Activated T-cell treated with anti-CD3 and anti-CD28 coated beads, Interleukin-2, amount 50 U/mL, for 72 hours (primary cell): ENCODE measurements at places on chromosomes 1 and 21. TPM values are rescaled to one million over a fixed set of nuclear protein-coding genes. Genes with fewer than 3 reads are reported as not detected.

DNA sequence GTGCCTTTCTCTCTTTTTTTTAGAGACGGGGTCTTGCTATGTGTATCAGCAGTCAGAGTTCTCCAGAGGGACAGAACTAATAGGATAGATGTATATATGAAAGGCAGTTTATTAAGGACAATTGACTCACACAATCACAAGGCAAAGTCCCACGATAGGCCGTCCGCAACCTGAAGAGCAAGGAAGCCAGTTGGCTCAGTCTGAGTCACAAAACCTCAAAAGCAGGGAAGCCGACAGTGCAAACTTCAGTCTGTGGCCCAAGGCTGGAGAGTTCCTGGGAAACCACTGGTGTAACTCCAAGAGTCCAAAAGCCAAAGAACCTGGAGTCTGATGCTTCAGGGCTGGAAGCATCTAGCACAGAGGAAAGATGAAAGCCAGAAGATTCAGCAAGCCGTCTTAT is 16.3 kb upstream of the H3-3A start:
- no peak for DNase-seq

- no peak for DNase-seq
These were observed 9.4 kb downstream of the VPS45 start for GRCh38 chr1:150076985-150077384.

- DNase-seq: no peak
These were observed 22.4 kb downstream of the PROX1 start for GRCh38 chr1:214010197-214010573.

- DNase-seq: peak; percentile 64
These were observed 89.0 kb upstream of the PPM1J start for GRCh38 chr1:112803906-112804762.

DNA sequence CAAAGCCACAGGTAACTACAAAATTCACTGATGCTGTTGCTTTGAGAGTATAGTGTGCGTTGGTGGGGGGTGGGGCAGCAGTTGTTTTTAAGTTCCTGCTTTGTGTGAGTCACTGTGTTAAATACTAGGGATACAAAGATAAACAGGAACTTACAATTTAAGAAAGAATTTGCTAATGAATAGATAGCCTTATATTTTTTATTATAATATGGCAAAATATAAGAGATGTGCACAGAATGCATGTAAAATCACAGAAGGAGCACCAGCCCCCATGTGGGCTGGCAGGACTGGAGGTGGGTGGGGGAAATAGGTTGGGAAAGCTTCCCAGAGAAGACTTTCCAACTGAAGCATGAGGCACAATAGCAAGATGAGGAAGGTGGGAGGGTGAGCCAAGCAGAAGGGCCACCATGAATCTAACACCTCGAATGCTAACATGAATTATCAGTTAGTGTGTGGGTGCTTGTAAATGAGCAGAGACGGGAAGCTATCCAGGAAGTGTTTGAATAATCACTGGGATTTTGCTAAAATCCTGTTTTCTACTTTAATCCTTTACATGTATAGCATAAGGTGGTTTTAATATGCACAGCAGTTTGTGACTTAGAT is 57.0 kb upstream of the RAVER2 start:
- no peak for DNase-seq

- DNase-seq: no peak
These were observed 70.8 kb upstream of the PRKACB start for GRCh38 chr1:84073266-84073665.

Gene CD1D
- total RNA-seq: not detected
